COLO829 (cell line): ENCODE measurements at places on chromosomes 12 and 14.

GRCh38 chr12:45284096-45284901, 68.4 kb downstream of the ANO6 start:
- DNase-seq = no peak

- no peak for DNase-seq
Measured at GRCh38 chr12:51429700-51430099, 5.1 kb downstream of the SLC4A8 start.

DNA sequence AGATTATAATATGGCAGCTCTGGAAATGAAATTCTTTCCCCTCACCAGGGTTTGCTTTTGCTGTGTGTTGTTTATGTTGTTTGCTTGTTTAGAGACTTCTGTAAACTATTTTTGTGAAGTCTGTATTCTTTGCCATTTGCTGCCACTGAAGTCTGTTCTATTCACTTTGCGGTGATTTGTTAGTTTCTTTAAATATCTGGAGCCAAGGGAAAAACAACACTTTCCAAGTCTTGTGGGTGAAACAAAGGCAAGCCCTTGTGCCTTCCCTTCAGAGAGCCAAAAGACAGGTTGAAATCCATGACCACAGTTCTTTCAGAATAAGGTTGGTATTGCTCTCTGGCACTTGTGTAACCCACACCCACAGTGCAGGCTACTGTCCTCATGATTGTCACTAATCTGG, 59.5 kb upstream of the RNU6-7 start:
- no peak for DNase-seq

- no peak for DNase-seq
Measured at GRCh38 chr14:30921305-30921704, 46.9 kb downstream of the COCH start.

- DNase-seq = no peak
Measured at GRCh38 chr12:28536088-28536487, 345.8 kb downstream of the CCDC91 start.

DNA sequence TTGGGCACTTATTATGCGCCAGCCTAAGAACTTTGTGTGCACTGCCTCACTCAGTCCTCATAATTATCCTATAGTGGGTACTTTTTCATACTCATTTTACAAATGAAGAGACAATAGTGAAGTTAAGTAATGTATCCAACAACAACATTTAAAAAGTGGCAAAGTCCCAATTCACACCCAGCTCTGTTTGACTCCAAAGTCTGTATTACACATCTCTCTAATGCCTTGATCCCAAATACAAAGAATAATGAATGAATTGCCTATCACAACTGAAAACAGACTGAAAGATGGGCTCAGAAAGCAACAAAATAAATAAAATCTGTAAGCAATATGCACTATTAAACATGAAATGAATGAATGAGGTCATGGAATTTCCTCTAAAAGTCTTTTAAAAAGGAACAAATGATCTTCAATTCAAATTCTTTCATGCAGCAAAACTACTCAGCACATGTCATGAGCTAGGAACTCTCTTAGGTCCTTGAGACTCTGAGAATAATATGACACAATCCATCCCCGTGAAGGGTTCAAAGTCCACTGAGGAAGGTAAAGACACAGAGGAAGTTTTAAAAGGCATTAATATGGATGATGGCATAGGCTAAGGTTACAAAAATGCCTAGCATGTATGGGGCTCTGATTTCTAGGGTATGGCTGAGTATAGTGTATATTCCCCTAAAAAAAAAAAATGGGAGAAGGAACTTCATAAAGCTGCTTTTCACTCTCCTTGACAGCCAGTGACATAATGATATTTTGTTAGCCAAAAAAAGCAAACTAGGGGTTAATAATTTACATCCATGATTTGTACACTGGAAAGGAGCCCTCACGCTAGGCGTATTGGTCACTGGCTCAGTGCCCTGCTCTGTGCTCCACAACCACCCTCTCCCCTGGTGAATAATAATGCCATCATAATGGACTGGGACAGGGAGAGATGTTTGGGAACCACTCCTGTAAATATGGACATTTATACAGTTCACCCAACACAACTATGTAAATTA, 103.4 kb downstream of the SLC2A13 start:
- DNase-seq = no peak

- peak; percentile 86 for DNase-seq
Measured at GRCh38 chr12:57243521-57244311, 7.3 kb downstream of the STAC3 start.

DNA sequence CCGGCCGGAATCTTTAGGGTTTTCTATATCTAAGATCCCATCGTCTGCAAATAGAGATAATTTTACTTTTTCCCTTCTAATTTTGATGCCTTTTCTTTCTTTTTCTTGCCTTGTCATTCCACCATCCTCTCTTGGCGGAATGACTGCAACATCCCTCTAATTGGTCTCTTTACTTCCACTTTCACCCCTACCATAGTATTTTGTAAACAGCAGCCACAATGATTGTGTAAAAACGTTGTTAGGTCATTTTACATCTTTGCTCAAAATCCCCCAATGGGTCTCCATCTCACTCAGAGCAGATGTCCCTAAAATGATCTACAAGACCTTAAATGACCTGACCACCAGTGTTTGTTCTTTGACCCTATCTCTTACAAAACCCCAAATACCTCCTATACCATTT, 80.0 kb upstream of the STAC3 start:
- no peak for DNase-seq
